ENCODE measurements at places on chromosomes 5 and 9.

DNA sequence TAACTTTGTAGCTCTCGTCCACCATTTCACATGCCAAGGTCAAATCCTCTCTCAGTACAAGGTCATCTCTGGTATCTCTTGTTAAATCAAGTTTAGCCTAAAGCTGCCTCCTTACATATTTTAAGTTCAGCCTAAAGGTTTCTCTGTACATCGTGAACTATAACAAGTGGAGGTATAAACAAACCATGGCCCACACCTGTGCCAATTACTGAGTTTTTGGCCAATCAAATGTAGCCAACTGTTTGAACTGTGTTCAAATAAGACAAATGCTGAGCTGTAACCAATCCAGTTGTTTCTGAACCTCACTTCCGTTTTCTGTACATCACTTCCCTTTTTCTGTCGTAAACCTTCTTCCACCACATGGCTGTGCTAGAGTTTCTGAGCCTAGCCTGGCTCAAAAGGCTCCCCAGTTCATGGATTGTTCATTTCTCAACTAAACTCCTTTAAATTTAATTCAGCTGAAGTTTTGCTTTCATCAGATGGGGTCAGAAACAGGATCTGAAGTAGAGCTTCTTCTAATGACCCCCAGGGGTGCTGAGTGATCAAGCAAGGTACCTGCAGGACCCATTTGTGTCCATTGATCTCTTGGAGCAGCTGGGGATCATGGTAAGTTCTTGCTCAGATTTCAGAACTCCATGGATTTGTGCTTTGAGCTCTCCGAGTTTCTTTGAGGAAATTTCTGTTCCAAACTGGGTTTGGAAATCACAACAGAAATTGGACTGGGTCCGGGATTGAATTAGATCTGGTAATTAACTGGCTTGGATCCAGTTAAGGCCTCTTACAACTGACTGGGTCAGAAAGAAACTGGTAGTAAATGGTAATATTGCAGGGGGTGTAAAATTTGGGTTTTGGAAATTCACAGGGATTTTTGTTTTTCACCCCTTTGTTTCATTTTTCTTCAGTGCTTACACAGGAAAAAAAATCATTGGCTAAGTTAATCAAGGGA lies 11.0 kb upstream of the NANS start:
- DNase-seq = no peak

GRCh38 chr9:90058182-90058763 lies 453.5 kb downstream of the GADD45G start:
- no peak for DNase-seq

- DNase-seq = no peak
These were observed 244.2 kb downstream of the RFK start for GRCh38 chr9:76150013-76150412.

DNA sequence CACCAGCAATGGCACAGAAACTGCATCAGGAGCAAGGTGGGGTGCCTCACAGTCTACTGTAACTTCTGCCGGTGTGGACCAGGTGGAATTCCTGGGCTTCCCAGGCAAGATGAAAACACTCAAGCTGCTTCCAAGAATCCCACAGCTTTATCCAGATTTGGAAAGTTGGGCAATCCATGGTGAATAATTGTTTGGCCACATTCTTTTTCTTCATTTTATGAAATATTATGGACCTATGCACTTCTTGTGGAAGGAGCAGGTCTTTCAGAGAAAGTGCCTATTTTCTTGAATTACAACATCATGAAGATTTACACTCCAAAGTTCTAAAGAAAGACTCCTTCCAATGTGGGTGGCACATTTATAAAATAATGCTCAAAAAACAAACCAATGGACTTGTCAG lies 503.6 kb downstream of the SEMA5A start:
- DNase-seq = no peak

DNA sequence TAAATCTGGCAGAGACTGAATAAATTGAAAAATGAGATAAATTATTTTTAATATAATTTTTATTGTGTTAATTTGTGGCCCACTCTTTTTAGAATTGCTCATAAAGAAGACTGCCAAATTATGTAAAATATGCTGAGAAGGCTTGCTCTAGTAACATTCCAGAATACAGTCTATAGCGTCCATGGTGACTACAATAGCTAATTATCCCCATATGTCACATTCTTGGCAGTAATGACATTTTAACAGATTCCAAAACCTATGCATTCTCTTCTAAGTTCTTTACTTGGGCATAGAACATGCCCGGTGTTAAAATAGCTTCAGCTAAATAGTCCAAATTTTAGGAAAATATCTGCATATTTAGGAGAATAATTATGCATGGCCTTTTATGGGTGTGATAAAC lies 697.0 kb upstream of the SEMA6A start:
- no peak for DNase-seq

DNA sequence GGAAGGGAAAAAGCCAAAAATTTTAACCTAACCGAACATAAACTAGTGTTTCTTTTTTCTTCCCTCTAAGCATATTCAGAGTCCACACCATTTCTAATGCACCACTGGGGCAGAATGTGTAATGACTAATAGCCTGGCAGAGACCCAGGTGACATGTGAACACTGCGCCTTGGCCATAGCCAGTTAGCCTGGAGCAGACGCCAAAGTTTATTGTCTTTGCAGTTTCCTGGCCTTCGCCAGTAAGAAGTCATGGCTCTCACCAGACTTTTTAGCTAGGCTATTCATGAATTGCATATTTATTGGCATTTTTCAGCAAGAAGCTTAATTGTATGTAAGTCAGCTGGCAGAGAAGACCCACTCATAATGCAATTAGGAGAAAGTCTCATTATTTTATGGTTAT lies 182.8 kb upstream of the SLC27A6 start:
- DNase-seq = peak; percentile 97

GRCh38 chr9:112288029-112288428 lies 45.4 kb downstream of the PTBP3 start:
- peak; percentile 5 for DNase-seq

DNA sequence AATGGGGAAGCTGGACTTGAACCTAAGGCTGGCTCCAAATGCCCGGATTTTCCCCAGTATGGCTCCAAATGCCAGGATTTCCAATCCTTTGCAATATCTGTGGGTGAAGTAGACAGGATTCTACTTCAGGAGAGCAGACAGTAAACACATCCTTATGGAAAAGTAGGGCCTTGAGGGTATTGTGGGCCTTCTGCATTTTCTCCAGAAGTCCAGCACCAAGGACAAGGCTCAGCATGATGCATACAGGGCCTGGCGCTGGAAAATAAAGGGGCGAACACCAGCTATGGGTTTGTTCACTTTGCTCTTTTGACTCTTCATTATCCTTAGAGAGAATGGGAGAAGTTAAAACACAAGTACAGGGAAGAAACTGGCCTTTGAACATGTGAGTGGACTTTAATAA lies 347.5 kb downstream of the SEMA5A start:
- no peak for DNase-seq

All from astrocyte of the cerebellum (primary cell).